Activated CD8-positive, alpha-beta memory T cell treated with anti-CD3 and anti-CD28 coated beads for 1 hour (primary cell): ENCODE measurements at places on chromosomes 7 and 10.

DNA sequence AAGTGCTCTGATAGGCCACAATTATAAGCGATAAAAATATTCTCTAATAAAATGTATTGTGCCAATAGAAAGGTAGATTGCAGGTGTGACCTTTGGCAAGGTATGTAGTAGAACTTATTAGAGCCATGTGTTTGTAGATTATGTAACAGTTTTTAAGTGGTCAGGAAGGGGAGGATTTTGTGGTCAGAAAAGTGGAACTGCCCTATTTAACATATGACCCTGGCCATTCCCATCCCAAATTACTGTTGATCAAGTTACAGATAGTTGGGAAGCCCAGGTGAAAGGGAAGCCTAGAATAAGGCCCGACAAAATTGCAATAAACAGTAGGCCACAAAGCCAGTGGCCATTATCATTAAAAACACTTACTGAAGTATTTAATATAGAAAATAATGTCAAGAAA is 89.2 kb downstream of the SPAG6 start:
- no peak for DNase-seq

GRCh38 chr7:70621954-70622600 is 509.9 kb upstream of the GALNT17 start:
- no peak for DNase-seq

DNA sequence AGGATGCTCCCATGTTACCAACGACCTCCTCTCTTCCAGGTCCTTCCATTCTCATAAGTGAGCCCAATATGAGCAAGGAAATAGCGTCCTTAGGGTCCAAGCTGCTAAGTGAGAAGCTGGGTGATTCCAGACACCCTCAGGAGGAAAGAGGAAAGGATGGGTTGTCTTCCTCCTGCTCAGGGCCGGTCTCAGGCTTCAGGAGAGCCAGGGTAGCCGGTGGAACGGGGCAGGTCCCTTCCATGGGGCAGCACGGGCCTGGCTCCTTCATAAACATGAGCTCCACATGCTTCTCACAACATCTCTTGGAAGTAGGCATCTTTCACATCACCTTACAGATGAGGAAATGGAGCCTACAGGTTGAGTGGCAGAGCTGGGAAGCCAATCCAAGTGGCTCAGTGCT is 12.7 kb downstream of the SLIT1 start:
- DNase-seq = no peak

DNA sequence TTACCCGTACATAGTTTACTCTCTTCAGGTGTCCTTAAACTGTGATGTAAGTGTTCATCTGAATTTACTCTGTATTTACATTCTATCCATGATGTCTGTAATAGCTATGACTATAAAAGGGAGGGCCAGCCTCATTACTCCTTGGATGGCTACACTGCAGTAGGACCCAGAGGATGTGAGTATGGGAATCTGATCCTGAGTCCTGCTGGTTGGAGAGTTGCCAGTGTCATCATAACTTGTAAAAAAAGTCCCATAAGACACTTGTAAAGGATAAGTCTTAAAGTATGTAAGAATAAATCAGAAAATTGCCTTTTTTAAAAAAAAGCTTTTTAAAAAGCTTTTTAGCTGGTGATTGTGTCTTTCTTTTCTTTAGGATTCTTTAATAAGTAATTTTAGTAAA is 95.4 kb downstream of the PPP1R9A start:
- no peak for DNase-seq

- no peak for DNase-seq
Measured at GRCh38 chr10:2118201-2118600, 380.9 kb upstream of the ADARB2 start.

- DNase-seq = no peak
Measured at GRCh38 chr10:110113670-110114337, 93.6 kb upstream of the MXI1 start.

DNA sequence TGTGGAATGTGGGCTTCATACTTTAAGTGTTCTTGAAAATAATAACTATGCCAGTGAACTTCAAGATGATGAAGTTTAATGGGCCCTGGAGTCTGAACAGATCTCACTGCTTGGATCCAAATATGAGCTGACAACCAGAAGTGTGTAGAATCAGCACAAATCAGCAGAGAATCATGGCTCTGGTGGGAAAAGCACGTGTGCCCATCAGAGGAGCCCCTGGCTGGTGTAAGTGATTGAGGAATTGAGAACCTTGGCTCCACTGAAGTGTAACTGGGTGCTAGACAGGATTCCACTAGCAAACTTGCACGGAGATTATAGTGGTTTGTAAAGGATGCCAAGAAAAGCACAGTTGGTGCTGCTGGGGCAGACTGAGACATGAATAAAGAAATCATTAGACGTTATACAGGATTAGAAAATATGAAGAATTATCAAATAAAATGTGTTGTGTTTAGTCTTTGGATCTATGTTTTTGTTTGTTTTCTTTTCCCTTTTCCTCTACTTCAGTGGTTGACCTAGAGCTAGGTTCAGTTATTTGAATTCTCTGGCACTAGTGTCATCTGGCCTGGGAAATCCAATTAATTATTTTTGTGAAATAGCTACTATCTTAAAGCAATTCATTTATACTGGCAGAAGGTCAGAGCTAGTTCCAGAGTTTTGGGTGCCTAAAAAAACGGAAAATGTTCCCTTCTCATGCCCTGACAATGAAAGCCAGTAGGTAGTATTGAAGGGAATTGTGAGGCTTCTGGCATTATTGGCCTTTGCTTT is 175.7 kb upstream of the MEOX2 start:
- no peak for DNase-seq

GRCh38 chr7:128263420-128263819 is 22.3 kb downstream of the LEP start:
- DNase-seq = no peak

- DNase-seq = peak; percentile 9
Measured at GRCh38 chr10:11986593-11987216, 55.9 kb downstream of the UPF2 start.

DNA sequence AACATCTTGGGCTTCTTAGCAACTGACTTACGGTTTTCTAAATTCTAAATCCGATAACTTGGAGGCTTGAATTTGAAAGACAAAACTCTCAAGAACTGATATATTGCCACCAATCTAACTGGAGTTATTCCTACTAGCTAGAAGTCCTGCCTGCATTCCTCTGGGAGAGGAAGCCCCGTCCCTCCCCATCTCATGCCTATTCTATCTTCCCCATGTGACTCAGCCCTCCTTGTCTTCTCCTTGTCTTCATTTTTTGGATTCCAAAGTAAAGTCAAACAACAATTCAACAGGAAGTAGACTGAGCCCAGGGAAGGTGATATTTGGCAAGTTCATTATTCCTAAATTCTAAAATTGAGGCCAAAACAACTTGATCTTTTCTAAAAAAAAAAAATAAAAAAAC is 587.7 kb downstream of the KCNMA1 start:
- no peak for DNase-seq

DNA sequence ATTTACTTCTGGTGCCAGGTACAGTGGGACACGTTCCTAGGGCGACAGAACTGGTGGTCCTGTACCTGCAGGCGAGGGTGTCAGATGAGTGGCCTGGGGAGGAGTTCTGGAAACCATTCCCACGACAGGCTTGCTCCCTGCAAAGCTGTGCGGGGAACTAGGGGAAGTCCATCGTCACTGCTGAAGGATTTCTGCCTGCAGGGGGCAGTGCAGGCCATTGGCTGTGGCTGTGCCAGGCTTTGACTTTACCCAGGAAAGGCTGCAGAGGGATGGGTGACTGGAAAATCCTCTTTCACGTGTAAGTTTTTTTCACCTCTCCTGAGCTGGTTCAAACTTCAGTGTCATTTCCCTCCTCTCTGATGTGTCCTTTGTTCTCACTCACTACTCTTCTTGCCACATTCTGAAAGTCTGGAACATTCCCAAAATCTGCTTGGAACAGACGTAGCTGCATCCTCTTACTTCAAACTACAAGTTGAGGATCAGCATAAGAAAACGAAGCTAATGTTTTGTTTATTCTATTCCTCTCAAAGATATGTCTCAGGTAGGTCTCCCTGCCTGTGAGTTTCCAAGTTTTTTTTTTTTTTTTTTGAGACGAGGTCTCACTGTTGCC is 126.5 kb downstream of the SH2D4B start:
- DNase-seq = peak; percentile 11

DNA sequence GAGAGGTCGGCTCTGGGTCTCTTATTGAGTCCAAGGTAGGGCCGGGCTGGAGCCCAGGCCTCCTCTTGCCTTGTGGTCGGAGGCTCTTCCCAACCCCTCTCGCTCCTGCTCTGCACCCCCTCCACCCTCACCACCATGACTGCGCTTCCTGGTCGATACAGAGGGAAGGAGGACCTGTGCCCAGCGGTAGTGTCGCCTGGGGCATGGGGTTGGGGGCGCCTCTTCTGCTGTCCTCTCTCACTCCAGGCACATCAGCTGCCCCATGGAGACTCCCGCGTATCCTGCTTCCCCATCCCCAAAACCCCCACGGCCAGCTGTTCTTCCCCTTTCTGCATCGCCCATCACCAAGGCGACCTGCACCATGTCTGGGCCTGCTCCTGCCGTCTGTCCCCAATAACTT is 44.4 kb downstream of the TMEM270 start:
- no peak for DNase-seq

DNA sequence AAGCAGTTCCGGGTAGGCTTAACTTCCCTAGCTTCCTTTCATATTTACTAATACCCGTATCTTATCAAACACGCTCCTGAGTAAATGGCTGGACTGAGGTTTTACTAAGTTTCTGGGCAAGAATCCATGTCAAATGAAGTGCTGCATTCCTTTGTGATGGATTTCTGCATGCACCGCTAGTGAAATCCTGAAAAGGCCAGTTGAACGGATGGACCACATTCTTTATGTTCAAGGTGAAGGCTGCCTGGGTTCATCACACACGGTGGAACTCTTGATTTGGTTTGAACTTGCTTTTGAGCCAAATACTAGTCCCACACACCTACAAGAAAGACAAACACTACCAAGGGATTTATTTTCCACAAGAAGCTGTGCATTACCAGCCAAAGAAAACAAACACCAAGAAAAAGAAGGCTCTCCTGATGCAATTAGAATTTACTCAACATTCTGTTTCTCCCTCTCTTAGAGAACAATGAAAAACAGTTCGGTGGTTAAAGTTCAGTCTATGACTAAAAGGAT is 255.0 kb upstream of the SEMA3C start:
- DNase-seq = no peak
